Stimulated activated CD8-positive, alpha-beta memory T cell treated with anti-CD3 and anti-CD28 coated beads, Interleukin-4, amount 100 ng/mL, for 1 hour (primary cell): ENCODE measurements at places on chromosomes 2 and 18.

- DNase-seq = no peak
Observed at GRCh38 chr2:26448651-26449050, 29.3 kb downstream of the OTOF start.

DNA sequence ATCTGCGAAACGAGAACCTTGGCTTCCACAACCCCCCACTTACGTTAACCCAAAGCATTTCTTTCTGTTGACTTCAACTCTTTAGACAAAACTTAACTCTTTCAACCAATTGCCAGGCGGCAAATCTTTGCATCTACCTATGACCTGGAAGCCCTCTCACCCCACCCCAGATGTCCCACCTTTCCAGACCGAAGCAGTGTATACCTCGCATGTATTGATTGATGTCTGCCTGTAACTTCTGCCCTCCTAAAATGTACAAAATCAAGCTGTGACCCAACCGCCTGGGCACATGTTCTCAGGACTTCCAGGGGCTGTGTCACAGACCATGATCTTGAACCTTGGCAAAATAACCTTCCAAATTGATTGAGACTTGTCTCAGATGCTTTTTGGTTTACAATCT, 12.3 kb downstream of the AQP12B start:
- no peak for DNase-seq

DNA sequence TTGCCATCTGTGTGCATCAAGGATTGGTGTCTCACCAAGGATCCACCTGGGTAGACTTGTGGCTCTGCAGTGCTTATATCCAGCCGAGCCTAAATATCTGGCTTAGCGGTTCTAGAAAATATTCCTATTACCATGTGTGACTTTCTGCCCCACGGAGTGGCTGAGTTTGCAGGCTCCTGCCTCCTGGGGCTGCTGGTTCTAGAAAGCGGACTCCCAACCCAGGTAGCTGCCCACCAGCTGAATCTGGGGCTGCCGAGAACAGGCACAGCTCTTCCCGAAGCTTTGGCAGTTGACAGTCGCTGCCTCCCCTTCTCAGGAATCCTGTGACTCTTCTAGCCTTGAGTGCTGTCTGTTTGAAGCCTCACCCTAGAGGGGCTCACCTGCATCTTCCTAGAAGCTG, 104.6 kb downstream of the TPGS2 start:
- DNase-seq = no peak

GRCh38 chr2:177338177-177338721, 54.3 kb upstream of the AGPS start:
- DNase-seq = no peak

DNA sequence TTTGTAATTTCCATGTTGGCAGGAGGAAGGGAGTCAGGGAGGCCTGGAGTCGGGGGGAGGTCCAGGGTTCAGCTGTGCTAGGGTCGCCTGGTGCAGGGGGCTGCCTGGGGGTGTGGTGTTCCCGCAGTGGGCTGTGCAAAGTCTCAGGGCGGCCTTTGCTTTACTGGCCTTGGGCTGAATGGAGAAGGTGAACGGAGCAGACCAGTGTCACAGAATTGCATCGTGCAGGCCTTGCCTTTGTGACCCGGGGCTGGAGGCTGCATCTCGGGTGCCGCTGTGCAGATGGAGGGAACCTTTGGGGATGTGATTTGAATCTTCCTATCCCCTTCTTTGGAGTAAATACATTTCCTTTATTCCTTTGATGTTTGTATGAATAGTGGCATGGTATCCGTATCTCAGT, 8.8 kb downstream of the SNTG2 start:
- DNase-seq = no peak

- no peak for DNase-seq
Observed at GRCh38 chr2:52879561-52879960, 888.0 kb upstream of the CHAC2 start.

DNA sequence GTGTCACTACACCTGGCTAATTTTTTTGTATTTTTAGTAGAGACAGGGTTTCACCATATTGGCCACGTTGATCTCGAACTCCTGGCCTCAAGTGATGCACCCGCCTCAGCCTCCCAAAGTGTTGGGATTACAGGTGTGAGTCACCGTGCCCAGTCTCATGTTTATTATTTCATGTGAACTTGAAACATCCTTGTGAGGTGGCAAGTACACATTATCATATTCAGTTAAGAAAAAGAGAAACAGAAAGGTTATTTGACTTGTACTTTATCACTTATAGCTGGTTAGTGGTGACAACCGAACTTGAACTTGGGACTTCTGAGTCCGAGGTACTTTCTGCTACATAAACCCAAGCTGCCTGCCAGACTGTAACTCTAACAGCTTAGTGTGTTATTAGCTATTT, 24.4 kb downstream of the ABHD3 start:
- no peak for DNase-seq

GRCh38 chr18:47522359-47522758, 270.9 kb upstream of the SKOR2 start:
- no peak for DNase-seq

GRCh38 chr2:36335597-36335996, 20.0 kb upstream of the CRIM1 start:
- no peak for DNase-seq

DNA sequence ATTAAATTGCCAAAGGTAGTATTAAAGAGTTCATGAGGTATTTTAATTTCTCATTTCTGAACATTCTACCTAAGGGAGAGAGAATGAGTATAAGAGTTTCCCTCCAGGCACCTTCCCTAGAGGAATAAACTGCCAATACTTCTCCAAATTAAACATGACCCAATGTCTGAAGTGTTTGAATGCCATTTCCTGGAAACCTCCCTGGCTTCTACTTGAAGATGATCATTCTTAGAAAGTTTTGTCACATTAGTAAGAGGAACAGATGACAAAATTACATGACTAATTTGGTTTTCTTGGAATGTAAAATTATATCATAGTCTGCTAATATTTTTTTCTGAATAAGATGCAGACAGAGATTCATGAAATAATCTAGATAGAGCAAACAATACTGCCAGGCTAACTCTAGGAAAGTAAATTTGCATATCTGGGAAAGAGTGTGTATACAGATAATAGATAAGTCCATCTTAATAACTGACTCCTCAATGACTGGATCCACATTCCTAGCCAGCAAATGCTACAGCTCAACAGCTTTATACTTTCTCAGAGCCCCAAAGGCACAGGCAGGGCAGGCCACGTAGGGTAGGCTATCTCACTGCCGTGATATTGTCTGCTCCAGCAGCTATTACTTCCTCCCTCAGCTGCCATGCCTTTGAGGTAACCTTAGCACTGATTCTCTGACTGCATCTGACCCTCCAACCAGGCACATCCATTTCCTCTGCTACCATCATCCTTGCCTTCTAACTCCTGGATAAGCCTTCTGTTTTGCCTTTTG, 630.8 kb upstream of the PIK3C3 start:
- DNase-seq = no peak

- no peak for DNase-seq
Observed at GRCh38 chr2:68926796-68927195, 25.9 kb downstream of the GKN2 start.

DNA sequence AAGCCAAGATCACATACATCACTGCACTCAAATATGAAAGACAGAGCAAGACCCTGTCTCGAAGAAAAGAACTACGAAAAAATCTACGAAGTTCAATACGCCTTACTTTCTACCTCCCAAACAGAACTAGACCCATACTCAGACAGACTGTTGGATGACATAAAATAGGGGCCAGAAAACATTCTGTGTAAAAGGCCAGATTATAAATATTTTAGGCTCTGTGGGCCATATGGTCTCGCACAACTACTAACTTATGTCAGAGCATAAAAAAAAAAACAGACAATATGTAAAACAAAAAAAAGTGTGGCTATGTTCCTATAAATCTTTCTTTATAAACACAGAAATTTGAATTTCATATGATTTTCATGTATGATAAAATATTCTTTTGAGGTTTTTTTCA, 40.8 kb downstream of the NBAS start:
- DNase-seq = no peak

DNA sequence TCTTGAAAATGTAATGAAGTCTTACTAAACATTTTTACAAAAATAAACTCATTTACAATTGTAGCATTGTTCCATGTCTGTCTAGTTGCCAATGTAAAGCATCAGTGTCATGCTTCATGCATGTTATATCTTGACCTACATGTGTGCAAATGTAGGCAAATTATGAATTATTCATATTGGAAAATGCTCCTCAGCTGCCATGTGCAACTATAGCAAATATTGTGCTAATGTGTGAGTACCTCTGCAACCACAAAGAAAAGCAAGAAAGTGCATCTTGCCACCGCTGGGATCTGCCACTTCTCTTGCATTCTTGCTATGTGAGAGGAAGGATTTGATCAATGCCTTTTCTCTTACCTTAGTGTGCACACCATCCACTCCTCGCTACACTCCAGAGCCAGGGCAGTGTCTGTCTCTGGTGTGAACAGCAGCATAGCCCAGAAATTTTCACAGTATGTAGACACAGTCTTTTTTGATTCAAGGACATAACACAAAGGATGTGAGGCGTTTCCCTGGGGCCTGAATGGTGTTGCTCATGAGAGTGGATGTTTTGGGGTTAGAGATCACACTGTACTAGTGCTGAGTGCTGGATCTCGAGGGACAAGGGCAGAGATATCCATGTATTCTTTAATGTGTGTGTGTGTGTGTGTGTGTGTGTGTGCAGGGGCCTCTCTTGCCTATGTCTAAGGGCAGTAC, 47.6 kb upstream of the HAAO start:
- no peak for DNase-seq

GRCh38 chr2:240139666-240140393, 628 bp downstream of the OTOS start:
- no peak for DNase-seq

DNA sequence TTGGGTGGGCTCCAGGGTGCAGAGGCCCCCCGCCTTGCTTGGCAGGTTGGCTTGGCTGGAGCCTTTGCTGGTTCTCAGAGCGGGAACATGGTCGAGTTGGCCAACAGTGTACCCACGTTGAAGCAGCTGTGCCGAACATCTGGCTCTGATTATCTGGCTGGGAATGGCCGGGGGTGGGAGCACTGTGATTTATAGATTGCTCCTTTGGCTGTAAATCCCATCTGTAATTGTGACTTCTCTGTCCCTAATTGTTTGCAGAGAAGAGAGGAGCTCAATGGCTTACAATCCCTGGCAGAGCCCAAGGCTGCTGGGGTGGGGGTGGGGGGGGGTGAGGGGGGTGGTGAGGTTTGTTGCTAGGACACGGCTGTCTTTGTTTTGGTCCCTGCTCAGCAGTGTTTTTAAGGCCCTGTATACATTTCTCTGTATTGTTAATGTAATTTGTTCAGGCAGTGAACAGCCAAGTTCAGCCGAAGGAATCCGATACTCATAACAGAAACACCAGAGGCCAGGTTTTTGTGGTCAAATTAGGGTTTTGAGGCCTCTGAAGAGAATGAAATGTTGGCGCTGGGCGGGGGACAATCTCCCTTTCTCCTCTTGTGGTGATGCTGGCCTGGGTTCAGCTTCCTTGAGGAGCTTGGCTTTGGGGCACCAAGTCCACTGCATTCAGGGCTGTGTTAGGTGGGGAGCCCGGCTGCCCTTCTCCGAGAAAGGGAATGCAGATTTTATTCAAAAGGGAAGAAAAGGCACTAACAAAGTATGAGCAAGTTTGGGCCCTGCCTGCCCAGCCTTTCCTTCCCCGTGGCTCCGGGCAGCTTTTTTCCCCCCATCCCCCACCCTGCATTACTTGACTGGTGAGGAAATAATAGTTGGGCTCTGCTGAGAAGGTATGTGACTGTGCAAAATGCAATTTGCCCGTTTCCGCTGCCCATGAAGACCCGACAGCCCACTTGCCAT, 82.5 kb downstream of the TCF7L1 start:
- DNase-seq = no peak

GRCh38 chr2:109313343-109313742, 184.3 kb downstream of the SH3RF3 start:
- no peak for DNase-seq

DNA sequence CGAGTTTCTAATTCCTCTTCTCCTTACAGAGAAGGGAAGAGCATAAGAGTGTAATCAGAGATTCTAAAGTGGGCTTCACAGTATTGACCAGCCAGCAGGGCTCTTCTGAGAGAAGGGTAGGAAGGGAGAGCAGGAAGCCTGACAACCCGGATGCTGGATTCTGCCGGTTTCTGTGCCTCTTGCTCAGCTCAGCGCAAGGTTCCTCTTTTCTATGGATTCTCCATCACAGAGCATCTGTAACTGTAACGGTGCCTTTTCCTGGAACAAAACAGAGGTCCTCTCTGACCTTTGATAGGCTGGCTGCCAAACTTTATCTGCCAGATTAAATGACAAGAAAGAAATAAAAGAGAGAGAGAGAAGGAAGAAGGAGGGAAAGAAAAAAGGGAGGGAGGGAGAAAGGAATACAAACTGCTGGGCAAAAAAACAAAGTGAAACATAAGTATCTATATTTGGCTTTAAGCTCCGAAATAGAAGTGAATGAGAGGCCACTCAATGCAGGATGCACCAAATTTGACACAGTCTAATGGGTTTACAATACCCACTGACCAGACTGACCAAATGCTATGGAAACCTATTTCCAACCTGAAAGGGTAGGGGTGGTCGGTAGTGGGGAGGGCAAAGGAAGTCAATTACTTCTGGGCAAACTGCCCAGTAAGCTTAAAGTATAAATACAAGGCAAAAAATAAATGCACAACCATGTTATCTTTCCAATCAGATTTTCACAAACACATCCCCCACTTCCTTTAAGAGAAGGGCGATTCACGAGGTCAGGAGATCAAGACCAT, 59.2 kb downstream of the PIEZO2 start:
- no peak for DNase-seq

- DNase-seq = no peak
Observed at GRCh38 chr2:105455488-105456003, 56.7 kb upstream of the FHL2 start.

DNA sequence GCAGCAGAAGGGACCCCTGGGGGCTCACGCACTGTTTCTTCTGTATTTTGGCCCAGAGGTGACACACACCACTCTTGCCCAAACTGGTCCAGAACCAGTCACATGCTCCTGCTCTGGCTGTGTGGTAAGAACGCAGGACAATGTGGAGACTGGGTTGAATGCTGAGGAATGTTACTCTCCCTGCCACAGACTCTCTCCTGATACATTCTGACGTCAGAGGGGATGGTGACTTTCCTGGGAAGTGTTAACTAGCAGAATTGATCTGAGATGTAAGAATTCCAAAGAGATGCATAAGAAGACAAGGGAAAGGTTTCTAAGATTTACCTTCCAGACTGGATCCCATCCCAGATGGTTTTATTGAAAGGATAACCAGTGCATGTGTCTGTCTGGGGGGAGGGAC, 100.8 kb downstream of the ASB1 start:
- DNase-seq = no peak

GRCh38 chr2:221293949-221294742, 278.0 kb downstream of the EPHA4 start:
- no peak for DNase-seq
